CD4-positive, alpha-beta T cell (primary cell): ENCODE measurements at places on chromosomes 2 and 18.

DNA sequence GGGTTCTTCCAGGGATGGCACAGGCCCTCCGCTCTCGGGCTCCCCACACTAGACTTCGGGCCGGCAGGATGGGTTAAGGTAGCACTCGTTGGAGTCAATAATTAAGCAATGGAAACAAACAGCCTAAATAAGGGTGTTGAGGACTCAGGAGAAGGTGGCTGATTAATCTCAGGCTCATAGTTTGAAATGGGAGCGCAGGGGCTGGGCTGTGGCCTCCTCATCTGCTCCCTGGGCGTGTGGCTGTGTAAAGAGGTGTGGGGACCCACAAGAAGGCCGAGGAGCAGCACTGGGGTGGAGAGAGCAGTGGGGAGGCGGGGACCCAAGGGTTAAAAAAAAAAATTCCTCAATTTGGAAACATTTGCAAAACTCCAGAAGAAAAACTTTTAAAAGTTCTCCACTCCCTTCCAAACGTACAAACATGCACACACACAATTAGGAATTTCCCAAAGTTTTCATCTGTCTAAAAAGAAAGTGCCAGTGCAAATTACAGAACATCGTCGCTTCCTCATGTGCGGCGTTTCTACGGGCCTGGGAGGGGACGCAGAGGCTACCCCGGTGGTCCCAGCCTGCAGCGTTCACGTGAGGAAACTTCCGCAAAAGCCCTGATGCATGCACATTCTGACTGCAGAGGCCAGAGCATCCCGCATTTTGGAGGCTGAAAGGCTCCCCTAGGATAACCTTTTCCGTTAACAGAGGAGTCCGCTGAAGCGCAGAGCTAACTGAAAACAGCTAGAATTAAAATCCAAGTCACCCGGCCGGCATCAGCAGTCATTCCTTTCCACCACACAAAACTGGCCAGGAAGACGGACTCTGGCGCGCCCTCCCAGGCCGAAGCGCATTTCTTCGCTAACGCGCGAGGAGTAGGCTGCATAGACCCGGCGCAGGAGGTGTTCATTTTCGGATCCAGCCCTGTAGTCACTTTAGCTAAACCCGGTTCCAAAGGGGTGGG, 1.0 kb upstream of the TUBB6 start:
- DNase-seq: no peak

DNA sequence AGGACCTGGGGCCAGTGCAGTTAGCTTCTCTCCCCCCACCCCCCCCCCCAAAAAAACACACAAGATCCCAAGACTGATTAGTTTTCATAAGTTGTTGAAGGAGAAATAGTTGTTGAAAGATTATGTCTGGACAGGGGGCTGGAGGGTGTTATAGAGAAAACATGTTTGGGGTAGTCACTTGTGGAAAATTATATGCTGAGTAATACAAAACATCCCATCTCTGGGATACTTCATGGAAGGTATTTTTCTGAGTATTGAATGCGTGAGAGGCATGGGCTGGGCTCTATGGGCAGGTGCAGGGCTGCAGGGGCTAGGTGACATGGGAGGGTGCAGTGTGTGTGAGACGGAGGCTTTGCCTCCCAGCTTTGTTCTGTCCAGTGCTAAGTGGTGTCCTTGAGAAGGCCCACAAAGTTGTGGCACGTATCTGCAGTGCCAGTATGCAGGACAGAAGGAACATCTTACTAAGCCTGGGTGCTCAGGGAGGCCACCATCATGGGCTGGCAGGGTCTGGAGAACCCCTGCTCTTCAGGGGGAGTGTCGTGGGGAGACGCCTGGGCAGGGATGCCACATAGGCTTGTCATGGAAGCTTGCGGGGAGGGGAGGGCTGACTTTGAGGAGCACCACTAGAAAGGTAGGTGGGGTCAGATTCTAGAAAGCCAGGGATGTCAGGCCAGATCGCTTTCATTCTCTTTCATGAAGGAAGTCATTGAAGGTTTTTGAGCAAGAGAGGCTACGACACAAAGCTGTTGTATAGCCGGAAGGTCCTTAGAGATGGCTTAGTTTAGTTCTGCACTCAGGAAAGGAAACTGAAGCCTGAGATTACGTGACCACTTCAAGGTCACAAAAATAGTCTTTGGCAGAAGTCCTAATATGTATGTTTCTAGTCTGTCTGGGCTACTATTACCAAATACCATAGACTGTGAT, 232.0 kb downstream of the LDLRAD4 start:
- DNase-seq: no peak

GRCh38 chr2:240585101-240585500, 1.4 kb upstream of the CAPN10 start:
- DNase-seq: no peak

- no peak for DNase-seq
These were observed 13.7 kb downstream of the SESTD1 start for GRCh38 chr2:179250848-179251504.

DNA sequence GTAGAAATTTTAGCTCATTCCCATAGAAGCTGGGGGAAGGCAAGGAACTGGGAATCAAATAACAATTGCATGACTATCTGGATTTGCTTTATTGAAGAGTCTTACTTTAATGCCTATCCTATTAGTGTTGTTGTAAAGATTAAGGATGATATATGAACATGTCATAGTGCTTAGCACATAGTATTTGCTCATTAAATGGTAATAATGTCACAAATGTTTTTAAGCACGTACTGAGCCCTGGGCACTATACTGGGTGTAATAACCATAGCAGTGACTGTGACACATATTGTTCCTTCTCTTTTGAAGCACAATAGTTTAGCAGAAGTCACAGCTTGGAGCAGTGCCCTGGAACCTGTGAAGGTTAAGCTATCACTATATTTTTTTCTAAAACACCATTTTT, 47.2 kb upstream of the DTNB start:
- no peak for DNase-seq

GRCh38 chr2:179525340-179525739, 260.7 kb upstream of the SESTD1 start:
- no peak for DNase-seq

GRCh38 chr18:45007531-45007930, 326.8 kb downstream of the SETBP1 start:
- no peak for DNase-seq

DNA sequence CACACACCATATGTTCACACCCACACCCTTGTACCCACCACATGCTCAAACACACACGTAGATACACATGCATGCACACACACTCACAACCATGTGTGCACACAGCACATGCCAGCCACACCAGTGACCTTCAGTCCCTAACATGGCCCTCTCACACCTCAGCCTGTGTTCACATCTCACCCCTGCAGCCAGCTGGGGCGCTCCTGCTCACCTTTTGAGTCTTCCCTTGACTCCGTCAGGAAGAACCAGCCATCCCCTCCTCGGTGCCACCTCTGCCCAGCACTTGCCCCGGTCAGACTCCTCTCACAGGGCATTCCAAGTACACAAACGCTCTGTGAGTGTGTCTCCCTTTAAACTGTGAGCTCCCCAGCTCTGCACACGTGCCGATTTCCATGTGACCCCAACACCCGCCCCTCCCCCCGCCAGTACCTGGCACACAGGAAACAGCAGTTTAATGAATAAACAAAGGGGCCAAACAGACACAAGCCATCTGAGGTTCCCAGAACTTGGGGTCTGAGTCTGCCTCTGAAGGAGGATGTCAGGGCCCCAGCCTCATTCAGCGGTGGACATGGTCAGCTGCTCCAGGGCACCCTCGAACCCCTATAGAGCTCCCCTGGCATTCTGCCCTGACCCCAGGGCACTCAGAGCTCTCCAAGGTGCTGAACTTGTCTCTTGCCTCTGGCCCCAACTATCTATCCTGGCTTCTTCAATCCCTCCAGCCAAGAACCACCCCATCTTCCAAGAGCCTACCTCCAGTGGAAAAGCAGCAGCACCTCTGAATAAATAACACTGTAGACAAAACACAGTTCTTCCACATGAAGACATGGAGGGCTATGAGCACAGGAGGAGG, 252.9 kb downstream of the ATAD2B start:
- no peak for DNase-seq

GRCh38 chr2:203891474-203891873, 23.9 kb downstream of the CTLA4 start:
- DNase-seq: peak; percentile 59
